ENCODE measurements at places on chromosomes 4 and X.

GRCh38 chr4:89364541-89364940 is 56.9 kb upstream of the GPRIN3 start:
- no peak for DNase-seq

- no peak for DNase-seq
These were observed 48.7 kb downstream of the DDX60 start for GRCh38 chr4:168269896-168270295.

- no peak for DNase-seq
These were observed 111.3 kb downstream of the SYNPO2 start for GRCh38 chr4:118999919-119000318.

GRCh38 chr4:3612281-3612680 is 80.1 kb upstream of the LRPAP1 start:
- DNase-seq: no peak

- DNase-seq: no peak
These were observed 621 bp upstream of the SUV39H1 start for GRCh38 chrX:48695925-48696300.

DNA sequence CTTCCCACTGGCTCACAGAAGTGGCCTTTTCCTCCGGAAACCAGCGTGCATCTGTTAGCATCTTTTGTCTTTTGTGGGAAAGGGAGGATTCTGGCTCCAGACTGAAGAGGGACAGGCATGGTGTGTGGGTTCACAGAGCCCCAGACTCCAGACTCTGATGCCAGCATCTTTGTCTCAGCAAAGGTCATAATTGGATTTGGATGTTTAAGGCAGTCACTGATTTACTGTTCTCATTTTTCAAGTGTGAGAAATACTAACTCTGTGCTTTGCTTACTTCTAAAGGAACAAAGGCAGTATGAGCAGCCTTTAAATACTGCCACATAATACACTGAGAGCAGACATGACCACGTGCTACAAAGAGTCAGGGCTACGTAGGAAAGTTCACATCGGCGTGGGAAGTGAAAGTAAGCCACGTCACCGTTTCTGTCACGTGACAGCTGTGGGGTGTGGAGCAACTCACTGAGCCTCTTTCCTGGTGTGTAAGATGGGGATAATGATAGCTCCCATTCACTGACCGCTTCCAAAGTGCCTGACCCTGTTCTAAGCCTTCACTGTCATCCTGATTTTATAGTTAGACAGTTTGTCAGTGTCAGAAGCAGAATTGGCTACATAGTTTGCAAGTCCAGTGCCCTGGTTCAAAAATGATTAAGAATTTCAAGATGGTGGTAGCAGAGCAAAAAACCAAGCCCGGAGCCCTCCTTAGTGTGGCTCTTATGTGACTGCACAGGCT is 24.8 kb upstream of the TMSB4X start:
- peak; percentile 78 for DNase-seq
